Stimulated activated CD4-positive, alpha-beta T cell treated with anti-CD3 and anti-CD28 coated beads, Interleukin-15, amount 100 ng/mL, for 1 hour (primary cell): ENCODE measurements at places on chromosomes 4 and X.

GRCh38 chrX:95728446-95728845, 956.2 kb upstream of the DIAPH2 start:
- DNase-seq: no peak

- no peak for DNase-seq
These were observed 40.5 kb downstream of the NFKB1 start for GRCh38 chr4:102541697-102542096.

DNA sequence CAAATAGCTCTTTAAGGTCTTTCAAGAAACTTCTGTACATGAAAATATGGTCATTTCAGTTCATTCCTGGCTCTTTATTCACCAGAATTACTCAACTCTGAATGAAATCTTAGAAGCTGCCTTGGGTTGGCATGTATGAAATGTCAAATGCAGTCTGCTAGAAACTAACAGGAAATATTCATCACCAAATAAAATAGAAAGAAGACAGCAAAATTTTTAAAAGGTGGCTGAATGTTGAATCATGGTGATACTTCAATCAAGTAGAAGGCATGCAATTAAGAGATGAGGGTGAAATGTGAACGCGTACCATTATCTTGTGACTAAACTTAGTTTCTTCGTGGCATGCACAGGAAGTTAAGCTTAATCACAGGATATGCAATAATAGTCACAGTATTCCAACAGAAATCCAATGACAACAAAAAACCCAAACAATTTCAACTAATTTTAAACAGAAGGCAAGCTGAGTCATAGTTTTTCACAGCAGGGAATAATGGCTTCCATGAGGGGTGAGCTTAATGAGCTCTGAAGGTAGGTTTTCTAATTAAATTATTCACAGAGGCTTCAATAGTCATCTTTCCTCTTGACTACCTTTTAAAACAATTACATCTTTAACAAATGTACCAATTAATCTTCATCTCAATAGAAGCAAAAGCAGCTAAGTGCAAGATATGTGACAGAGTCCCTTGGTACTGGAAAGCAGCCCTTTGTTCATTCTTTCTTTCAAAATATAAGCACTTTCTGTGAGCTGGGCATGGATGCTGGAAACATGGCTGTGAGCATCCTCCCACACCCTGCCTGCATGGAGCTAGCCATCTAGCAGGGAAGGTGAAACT, 44.5 kb downstream of the SCFD2 start:
- DNase-seq: no peak

- no peak for DNase-seq
These were observed 32.9 kb upstream of the CYBB start for GRCh38 chrX:37746951-37747350.

- DNase-seq: no peak
These were observed 10.1 kb upstream of the AMBN start for GRCh38 chr4:70581980-70582379.

DNA sequence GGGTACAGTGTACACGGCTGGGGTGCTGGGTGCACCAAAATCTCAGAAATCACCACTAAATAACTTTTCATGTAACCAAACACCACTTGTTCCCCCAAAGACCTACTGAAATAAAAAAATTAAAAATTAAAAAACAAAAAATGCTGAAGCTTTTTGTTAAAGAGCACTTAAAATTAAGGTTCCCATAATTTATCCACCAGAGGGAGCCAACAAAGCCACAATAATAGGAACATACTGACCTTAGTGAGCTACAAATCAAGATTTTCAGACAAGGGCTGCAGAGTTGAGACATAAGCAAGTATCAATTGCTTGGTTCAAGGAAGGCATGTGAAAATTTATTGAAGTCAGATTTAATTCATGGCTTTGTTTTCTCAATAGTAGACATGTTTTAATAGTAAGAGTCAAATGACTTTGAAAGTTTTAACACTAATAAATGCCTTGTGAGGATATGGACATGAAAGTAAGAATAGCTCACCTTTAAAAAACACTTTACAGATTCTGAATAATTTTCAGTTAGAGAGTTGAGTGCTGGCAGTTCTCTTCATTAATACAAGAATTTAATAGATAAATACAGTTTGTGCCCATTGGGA, 43.0 kb upstream of the SCOC start:
- no peak for DNase-seq
